Stimulated activated CD8-positive, alpha-beta memory T cell treated with anti-CD3 and anti-CD28 coated beads, Interleukin-4, amount 100 ng/mL, for 4 hours (primary cell): ENCODE measurements at places on chromosomes 11 and 22.

DNA sequence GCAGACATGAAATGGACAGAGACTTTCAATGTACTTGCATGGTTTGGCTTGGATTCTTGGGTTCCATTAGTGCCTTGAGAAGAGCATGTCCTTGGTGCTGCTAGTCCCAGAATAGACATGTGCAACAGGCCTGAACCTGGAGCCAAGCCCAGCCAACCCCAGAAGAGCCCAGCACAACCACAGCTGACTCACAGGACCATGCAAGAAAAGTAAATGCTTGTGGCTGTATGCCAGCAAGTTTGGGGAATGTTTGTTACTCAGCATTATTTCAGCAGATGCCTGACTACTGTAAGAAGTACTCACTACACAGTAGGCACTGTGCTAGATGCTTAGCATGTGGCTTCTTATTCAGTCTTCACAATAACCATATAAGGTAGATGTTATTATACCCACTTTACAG, 39.2 kb upstream of the HMGXB4 start:
- DNase-seq, result no peak

GRCh38 chr11:69174841-69175240, 19.1 kb downstream of the SMIM38 start:
- no peak for DNase-seq

DNA sequence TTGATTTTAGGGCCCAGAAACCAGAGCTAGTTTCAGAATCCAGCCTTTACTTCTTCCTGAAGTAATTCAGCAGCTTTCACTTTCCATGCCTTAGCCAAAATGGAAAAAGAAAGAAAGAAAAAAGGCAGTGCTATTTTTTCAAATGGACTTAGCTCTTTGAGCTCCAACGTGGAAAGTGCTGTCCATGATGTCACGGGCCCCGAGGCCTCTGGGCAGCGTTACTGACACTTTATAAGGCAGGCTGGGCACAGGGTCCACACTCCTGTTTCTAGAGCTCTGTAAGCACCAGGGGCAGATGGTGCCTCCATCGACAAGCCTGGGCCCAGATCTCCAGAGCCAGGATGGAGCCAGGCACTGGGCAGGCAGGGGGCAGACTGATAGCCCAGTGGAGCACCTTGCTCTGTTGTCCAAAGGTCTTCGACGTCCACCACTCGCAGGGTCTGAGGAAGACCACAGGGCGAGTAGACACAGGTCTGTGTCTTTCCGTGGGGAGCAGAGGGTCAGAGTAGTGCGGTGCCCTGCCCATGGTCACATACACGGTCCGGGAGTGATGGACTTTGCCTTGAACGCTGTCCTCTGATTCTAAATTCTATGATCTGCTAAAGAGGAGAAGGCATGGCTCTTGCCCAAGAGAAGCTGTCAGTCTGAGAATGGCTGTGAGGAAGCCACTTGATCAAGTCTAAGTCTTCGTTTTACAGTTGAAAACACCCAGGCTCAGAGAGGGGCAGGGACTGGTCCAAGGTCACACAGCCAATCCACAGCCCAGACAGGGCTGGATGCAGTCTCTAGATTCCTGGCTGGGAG, 22.0 kb upstream of the WNT11 start:
- no peak for DNase-seq

DNA sequence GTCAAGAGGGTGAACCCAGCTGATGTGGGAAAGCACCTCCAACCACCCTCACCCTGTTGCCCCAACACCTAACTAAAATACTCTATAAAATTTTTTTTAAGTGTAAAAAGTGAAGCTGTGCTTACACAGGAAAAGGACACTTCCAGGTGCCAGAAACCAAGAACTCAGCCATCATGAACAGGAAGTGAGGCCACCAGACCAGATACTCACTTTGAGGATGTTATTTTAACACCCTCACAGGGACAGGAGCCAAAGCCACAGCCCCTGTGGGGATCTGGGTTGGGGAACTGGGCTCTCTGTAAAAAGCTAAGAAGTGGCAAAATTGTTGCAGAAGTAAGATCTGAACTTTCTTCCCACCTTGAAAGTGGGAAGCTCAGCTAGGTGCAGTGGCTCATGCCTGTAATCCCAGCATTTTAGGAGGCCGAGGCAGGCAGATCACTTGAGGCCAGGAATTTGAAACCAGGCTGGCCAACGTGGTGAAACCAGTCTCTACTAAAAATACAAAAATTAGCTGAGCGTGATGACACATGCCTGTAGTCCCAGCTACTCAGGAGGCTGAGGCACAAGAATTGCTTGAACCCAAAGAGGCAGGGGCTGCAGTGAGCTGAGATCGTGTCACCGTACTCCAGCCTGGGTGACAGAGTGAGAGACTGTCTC, 3.8 kb downstream of the RSPH14 start:
- peak; percentile 25 for DNase-seq

DNA sequence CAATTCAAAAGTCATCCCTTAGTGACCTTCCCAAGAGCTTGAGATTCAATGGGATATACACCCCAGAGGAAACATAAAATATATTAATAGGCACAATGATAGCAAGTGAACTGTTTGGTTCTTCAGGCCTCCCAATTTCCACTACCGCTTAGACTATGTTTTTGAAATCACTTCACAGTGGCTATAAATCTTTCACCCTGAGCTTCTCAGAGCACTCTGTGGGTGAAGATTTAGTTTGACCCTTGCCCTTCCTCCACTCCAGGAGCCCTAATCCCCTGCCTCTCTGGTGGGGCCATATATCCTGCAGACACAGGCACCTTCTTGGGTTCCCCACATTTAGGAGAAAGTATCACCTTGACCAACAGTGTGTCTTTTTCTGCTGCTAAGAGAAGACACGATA, 186.9 kb upstream of the PITPNB start:
- DNase-seq, result no peak
